ENCODE measurements at places on chromosomes 2 and 18.

GRCh38 chr2:224612578-224612977 is 27.4 kb upstream of the CUL3 start:
- DNase-seq: no peak

GRCh38 chr2:179383975-179384374 is 119.3 kb upstream of the SESTD1 start:
- no peak for DNase-seq

GRCh38 chr2:151999053-151999452 is 99.8 kb downstream of the CACNB4 start:
- DNase-seq: peak; percentile 67

DNA sequence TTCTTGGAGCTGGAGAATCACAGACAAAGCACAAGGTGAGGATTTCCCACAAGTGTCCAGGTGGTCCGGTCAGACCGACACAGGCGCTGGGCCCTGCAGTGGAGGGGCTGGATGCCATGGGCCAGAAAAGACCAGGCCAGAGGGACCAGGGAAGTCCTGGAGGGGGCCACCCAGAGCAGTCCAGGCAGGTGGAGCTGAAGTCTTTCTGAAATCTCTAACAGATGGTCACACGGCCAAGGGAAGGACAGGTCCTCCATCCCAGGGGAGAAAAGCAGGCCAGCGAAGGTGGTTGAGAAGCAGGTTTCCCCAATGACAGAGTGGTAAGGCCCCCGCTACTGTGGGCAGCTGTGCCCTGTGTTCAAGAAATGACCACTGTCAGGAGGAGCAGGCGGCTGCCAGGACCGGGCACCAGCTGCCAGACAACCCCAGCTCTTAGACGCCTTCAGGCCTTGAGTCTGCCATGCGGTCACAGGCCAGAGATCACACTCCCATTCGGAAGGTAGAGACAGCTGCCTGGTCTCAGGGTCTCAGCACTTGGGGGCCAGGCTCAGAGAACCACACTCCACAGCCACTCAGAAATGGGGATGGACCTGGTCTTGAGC is 25.9 kb downstream of the HS1BP3 start:
- peak; percentile 48 for DNase-seq

DNA sequence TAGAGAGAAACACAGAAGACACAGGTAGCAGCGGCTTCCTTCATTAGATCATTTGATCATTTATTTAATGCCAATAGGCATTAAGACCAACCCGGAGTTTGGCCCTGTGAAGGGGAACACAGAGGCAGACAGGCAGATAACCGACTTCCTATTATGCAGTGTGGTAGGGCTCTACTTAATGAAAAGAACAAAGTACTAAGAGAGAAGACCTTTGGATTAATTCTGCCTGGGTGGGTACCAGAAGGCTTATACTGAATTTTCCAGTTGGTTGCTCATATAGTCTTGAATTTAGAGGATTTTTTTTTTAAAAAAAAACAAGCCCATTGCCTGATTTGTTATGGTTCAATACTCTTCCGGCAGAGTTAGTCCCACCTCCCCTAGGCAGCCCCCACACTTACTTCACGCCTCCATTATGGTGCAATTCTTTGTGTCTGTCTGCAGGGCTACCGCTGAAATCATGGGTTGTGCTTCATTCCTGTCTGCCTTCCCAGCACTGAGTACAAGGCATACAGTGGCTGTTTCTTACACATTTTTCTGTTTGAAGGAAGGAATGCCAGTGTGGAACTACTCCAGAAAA is 244.3 kb upstream of the APCDD1 start:
- no peak for DNase-seq

GRCh38 chr2:57864926-57865325 is 181.7 kb upstream of the VRK2 start:
- DNase-seq: no peak

DNA sequence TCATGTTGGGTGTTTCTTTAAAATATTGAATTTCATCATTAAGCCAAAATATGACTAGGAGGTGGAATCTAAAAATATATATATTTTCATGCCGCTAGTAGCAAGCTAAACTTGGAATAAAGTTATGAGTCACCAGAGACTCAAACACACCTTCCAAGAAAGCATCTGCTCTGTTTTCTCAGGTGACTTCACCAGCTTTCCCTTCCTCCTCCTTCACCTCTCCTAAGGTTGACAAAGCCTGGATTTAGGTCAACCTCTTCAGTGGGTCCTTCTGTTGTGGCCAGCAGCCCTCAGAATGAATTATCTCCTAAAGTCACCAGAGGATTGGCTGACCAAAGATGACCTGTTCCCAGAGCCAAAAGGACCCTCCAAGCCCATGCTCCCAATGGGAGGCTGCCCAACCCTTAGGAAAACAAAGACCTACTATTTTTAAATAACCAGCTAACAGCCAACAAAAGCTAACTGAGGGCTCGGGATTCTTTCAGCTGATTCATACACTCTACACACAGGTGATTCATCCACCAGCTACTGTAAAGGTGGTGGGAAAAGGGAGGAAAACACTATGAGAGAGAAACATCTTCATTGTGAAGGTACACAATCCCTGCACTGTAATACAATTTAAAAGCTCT is 113.9 kb downstream of the MYO5B start:
- no peak for DNase-seq

GRCh38 chr2:132804051-132804450 is 134.0 kb upstream of the LYPD1 start:
- DNase-seq: no peak

GRCh38 chr18:46211816-46212215 is 107.6 kb downstream of the HAUS1 start:
- no peak for DNase-seq

- no peak for DNase-seq
These were observed 35.7 kb downstream of the KANSL3 start for GRCh38 chr2:96602330-96602823.

- no peak for DNase-seq
These were observed 81.3 kb downstream of the OSBPL6 start for GRCh38 chr2:178275600-178275999.

DNA sequence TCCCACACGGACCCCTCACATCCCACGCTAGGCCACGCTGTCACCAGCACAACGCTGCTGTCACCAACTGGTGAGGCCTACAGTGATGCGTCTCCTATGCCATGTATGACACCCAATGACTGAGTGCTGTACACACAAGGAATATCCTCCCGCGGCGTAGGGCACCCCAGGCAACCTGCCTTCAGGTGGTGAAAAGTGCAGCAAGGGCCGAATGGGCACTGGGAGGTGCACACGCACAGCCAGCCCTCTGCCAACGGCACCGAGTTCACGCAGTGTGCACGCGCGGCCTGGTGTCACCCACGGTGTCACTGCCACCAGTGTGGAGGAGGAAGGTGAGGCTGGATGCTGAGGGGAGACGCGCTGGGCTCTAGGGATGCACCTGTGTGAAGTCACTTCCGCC is 4.5 kb downstream of the HS1BP3 start:
- DNase-seq: no peak

DNA sequence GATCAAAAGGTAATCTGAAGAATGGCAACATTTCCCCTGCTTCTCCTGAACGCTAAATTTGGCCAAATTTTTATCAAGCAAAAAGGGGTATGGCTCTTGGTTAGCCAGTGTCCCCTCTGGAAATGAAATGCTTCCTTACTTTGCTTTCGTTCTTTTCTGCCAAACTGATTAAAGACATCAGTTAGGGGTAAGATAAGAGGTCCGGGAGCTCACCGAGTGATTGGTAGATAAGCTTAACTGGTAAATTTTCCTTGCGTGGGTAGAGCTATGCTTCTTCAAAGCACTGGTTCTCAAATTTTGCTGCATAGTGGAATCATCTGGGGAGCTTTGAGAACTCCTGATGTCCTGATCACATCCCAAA is 62.7 kb upstream of the MAPRE2 start:
- DNase-seq: no peak

GRCh38 chr2:231666171-231667095 is 41.9 kb upstream of the PTMA start:
- DNase-seq: peak; percentile 96

GRCh38 chr18:51952844-51953243 is 387.2 kb upstream of the DCC start:
- DNase-seq: no peak

- no peak for DNase-seq
These were observed 580.9 kb upstream of the TMEFF2 start for GRCh38 chr2:192775459-192776262.

DNA sequence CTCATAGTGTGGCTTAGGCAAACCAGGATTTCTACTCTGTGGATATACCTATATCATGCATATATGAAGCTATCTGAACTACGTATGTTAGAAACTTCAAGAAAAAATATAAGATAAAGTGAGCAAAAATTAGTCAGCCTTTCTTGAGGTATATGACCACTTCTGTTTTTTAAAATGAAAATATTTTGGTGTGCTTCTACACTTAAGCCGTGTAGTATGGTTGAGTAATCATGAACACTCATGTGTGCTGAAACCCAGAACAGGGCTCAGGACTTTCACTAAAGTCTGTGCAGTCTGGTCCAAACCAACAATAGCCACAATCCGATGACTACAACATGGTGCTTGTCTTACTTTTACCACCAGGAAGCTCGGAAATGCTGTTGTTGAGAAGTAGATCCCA is 48.9 kb upstream of the TMEM177 start:
- no peak for DNase-seq

- DNase-seq: peak; percentile 90
These were observed at the start of gene SLC30A3 for GRCh38 chr2:27262379-27263286. SLC30A3 (minus strand) TSS chr2:27263047; CDS start chr2:27262906, 141 bp downstream.

GRCh38 chr2:232781765-232782164 is 5.4 kb upstream of the KCNJ13 start:
- DNase-seq: no peak

DNA sequence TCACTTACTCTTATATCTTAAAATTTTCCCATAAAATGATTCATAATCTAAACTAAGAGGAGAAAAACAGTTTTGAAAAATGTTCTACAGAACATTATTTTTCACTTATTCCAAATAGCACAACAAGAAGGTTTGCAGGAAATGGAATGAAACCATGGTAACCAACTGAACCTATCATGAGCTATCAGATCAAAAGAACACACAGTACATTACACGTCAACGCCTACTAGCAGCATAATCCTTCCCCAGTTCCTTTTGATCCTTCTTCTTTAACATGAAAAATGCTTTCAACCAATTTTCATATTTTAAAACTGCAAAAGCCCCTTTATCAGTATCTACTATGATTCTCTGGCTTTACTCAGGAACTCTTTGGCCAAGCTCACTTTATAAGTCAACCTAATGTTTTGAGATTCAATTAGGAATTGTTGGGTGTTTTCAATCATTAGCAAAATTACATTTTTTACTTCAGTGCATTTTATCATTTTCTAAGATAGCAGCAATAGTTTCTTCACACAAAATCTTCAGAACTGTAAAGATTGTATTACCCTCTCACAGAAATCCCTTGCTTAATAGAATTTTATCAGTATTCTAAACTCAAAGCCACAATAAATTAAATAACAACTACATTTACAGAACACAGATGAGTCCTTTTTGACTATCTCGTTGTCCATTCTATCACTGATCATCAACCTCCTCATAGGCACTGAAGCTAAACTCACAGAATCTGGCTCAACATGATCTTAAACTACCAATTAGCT is 102.5 kb downstream of the CHN1 start:
- no peak for DNase-seq

- DNase-seq: peak; percentile 66
These were observed 8.7 kb downstream of the OTOF start for GRCh38 chr2:26469092-26469710.

DNA sequence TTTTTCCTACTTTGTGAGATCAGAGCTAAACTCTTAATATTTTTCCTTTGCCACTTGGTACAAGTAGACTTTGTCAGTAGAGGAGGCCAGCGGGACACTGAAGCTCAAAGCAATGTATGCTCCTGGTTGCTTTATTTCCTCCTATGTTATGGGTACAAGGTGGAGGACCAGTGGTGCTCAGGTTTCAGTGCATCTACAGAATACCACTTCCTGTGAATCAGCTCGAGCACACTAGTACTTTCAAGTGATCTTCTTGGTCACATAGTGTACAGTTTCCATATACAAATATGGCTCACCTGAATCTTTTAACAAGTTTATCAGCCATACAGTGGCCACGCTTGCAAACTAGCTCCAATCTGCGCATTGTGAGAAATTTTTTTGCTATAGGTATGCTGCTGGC is 1674.8 kb upstream of the TMEFF2 start:
- DNase-seq: no peak

- DNase-seq: peak; percentile 47
These were observed 27.2 kb upstream of the PTPN2 start for GRCh38 chr18:12911025-12911928.

GRCh38 chr2:170148161-170148560 is 29.8 kb upstream of the MYO3B start:
- no peak for DNase-seq

DNA sequence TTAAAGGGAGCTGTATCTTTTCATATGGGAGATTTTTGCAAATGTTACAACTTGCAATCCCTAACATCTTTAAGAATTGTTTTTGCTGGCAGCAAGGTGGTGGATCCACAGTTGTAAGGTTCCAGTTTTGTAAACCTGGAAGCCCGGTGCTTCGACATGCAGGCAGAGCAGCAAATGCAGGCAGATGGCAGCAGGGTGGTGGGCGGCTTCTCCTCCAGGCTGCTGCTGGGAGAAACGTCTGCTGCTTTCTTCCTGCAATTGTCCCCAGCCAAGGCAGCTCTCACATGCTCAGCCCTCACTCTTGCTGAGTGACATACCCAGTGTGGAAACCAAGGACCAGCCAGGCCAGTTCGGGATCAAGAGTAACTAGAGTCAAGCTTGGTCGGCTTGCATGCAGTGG is 166.0 kb downstream of the SEPTIN10 start:
- DNase-seq: no peak

DNA sequence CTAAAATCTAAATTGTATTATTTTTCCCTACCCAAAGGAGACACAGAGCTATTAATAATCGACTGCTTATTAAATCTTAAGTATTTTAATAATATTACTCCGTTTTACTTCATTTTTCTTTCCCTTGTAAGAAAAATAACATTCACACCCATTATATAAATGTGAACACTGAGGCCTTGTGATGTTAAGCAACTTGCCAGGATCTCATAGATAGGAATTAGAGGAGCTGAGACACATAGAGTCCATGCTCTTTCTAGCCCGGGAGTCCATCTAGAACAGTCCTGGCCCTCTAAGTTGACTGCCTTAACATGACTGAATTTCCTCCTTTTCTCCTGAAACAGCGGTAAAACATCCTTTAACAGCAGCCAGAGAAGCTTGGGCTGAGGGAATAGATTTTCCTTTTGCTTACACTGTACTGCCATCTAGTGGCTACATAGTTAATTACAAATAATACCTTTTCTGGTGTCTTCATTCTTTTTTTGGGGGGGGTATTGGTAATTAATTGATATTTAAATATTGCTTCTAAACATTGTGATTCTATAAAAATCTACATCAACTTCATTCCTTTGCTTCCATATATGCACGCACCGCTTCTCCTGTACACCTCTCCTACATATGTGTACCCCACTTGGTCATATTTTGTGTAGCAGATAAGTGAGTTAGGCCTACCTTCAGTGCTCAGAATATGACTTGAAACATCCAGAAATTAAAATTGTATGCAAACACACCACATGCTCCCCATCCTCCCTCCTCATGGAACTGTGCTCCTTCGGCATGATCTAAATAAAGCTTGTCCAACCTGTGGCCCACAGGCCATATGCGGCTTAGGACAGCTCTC is 125.8 kb upstream of the HNMT start:
- DNase-seq: no peak

DNA sequence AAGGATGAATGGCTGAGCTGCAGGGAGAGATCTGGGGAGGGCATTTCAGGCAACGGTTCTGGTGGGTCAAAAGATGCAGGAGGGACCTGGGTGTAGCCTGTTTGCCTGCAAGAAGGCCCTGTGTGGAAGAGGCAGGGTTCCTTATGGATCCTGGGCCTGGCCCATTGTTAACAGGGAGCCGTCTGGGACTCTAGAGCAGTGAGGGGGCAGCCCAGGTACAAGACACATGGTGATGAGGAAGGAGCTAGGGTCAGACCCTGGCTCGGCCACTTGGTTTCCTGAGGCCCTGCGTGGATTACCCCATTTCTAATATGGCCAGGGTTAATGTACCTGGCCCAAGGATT is 124.9 kb downstream of the GLI2 start:
- no peak for DNase-seq
